Smooth muscle cell of the brain vasculature (primary cell): ENCODE measurements at places on chromosomes 16 and 17.

- no peak for DNase-seq
These were observed 80.9 kb upstream of the CREBBP start for GRCh38 chr16:3961449-3961849.

DNA sequence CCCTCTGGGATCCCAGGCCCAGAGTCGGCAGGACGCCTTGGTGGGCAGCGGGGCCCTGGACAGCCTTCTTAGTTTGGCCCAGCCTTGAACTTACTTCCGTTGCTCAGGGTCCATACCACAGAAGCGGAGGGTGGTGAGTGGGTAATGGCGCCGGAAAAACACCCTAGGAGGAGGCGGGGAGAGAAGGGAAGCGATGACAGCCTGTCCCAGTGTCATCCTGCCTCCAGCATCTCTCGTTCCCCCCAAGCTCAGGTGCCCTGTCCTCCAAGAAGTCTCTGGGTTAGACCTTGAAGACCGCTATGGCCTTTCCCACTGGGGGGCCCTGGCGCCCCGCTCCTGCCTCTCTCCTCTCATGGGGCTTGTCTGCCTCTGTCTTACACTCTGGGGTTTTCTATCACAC, 22.9 kb downstream of the TNS4 start:
- DNase-seq = no peak

DNA sequence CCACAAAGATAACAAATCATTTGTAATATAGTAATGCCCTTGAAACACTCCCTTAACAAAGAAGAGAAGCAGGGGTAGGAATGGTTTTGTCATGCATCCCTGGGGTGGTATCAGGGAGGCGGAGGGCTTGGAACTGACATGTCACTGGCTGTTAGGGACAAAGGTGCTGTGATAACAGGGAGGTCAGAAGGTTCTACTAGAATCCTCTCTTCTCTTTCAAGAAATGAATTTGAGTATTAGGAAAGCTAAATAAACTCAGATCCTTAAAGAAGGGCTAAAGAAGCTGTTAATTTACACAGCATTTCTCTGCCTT, 65.4 kb upstream of the ADAMTS18 start:
- DNase-seq = no peak

DNA sequence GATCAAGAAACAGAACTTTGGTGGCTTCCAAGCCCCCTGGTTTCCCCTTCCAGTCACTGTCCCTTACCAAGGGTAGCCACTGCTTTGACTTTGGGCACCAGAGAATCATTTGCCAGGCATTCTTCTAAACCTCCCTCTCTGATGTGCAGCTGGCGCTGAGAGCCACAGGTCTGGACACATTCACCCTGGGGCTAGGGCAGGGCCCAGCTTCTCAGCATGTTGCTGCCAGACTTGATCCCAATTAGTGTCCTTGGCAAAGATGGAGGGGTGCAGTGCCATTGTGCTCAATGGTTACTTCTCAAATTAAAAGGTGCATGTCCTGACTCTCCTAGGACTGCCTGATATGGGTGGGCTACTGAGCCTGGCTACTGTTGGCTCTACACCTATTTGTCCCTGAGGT, 7.6 kb upstream of the SLC47A2 start:
- no peak for DNase-seq

DNA sequence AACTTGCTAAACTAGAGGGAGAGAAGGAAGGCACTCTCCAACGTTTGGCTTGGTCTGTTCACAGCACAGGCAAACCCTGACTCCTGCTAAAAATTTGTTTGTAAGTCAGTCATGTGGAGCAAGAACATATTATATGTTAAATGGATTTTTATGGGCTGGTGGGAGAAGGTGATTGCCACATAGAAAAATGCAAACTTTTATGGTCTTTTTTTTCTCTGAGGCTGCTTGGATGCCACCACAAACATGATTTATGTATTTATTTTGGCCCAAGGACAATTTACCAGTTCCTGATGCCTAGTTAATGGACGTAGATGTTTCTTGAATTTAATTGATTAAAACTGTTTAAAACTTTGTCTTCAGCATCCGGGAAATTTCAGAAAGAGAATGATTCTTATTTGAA, 274.2 kb upstream of the MYOCD start:
- no peak for DNase-seq

DNA sequence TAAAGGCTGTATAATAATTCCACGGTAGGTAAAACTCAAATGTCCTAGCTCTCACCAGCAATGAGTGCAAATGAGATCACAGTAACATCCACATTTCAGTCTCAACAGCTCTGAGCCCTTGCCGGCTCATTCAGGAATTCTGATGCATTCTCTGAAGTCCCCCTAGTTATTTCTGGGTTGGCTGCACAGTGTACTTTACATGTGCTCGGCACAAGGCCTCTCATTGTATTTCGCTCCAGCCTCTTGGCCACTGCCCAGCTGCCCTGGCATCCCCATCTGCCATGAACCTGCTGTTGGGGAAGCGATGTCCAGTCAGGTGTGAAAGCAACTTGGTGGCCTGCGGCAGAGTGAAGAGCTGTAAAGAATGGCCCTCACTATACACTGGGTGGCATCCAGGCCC, 14.3 kb downstream of the PRCD start:
- DNase-seq = no peak

DNA sequence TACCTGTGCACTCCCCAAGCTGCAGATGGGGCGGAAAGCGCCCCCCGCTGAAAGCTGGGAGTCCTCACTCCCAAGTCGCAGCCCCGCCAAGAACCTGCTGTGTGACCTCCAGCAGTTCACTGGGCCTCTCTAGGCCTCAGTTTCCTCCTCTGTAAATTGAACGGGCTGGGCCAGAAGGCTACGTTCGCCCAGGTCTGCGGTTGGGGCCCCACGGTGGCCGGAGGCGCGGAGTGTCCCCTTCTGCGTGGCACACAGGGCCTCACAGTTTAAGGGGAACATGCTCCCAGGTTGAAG, 628 bp downstream of the GALK1 start:
- DNase-seq = no peak

DNA sequence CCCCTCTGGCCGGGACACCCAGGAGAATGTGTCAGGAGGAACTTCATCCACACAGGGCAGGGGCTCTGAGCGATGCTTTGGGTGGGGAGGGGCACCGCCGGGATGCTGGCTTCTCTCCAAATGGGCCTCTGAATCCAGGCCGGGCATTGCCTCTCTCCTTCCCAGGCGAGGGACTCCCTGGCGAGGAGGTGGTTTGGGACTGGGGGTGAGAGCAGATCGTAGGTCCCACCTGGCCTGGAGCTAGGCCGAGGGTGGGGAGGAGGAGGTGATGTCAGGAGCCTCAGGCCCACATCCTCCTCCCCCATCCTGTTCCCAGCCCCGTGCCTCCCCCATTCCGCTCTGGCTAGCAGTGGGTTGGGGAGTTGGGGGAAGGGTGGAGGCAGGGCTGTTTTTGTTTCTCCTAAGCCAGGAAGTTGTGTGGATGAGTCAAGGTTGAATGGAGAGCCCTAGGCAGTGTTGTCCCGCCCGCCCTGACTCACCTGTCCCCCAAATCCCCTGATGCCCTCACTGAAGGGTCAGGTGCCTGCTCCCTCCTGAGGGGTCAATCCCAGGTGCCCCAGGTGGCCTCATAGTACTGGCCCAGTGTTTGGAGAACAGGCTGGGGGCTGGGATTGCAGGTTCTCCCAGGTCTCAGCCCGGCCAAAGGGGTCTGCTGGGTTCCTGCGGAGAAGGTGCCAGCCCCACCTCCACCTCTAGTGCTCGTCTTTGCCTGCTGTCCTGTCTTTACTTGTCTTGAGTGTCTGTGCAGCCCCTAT, 2.8 kb downstream of the GRB7 start:
- DNase-seq = no peak

DNA sequence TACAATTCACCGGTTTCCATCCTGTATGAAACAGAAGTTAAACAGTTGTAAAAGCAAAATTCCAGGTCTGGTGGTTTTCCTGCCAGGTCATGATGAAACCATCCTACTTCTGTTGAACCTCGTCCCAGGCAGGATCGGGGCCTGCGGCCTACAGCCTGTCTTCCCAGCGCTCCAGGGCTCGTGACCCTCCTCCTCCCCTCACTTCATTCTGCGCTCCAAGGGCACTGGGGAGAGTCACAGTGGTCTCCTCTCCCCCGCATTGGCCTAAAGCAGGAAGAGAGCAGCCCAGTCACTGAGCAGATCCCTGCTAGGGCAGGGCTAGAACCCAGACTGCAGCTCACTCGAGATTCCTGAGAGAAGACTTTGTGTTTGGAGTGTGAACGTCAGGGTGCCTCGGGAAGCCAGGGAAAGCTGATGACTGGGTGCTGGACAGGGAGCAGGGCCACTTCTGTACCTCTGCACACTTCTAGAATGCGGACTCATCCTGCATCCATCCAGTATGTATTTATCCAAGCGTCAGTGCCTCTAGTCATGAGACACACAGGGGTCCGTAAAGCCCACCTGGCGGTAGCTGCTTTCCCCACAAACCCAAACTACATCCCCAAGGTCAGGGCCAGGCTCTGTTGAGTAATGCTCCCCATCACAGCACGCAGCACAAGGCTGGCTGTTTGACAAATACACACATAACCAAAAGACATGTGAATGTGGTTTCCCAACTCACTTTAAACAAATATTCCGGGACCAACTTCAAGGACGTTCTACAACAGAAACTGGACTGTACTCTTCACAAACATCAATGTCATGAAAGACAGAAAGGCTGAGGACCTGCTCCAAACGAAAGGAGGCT, 1.7 kb upstream of the ITGAE start:
- DNase-seq = peak; percentile 47

GRCh38 chr17:29032857-29033197, 10.1 kb upstream of the PIPOX start:
- no peak for DNase-seq

- no peak for DNase-seq
These were observed 17.1 kb upstream of the NAGLU start for GRCh38 chr17:42518755-42519545.

DNA sequence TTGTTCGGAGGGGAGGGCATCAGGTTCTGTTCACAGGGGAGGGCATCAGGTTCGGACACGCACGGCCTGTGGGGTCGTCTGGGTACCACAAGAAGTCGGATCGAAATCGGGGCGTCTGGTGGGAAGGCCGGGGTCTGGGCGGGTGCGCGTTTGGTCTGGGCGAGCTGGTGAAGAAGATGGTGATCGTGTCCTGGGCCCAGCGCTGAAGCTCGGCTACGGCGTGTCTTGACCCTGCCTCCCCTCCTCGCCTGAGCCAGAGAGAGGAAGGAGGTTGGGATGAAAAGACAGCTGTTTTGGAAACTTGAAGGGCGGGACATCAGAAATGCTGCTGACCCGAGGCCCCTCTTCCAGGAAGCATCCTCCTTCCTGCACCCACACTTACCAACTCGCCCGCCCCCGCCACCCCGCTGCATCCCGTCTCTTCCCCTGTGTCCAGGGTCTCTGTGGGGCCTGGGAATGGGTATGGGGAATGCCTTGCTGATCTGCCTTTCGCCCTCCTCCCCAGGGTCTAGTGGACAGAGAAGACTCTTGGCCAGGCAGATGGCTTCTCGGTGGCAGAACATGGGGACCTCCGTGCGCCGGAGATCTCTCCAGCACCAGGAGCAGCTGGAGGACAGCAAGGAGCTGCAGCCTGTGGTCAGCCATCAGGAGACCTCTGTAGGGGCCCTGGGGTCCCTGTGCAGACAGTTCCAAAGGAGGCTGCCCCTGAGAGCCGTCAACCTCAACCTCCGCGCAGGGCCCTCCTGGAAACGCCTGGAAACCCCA, 498 bp downstream of the PIMREG start:
- DNase-seq = no peak

DNA sequence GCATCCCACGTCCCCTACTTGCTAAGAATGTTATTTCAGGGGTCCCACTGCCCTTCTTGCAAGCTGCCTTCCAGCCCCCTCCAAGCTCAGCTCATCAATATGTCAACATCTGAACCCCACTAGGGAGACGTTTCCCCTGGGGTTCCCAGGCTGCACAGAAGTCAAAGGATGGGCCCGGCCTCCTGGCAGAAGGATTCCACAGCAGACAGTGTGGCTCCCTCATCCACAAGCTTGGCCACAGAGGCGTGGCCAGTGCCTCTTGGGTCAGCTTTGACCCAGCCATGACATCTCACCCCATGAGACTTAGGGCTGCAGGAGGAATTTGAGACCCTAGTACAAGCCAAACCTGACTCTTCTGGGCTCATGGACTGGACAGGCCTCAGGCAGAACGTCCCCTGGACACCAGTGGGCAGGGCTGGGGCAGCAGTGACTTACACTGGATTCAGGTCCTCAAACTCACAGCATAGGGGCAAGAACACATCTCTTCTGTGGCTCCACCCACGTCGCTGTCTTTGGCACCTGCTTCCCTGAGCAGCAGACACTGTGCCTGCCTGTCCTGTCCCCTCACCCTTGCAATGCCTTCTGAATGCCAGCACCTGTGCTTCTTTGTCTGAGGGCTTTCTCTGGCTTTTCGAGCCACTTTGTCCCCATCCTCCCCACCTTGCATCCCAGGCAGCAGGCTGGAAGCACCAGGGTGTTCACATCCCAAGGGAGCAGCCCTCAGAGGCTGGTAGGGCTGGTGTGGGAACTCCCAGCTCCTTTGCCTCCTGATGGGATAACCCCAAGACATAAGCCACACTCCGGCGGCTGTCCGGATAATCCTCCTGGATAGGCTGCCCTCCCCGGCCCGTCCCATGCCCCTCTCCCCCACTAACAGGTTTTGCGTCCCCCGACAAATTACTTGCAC, 56.0 kb upstream of the ENPP7 start:
- no peak for DNase-seq

- DNase-seq = no peak
These were observed 219.5 kb downstream of the MSI2 start for GRCh38 chr17:57475796-57476195.

DNA sequence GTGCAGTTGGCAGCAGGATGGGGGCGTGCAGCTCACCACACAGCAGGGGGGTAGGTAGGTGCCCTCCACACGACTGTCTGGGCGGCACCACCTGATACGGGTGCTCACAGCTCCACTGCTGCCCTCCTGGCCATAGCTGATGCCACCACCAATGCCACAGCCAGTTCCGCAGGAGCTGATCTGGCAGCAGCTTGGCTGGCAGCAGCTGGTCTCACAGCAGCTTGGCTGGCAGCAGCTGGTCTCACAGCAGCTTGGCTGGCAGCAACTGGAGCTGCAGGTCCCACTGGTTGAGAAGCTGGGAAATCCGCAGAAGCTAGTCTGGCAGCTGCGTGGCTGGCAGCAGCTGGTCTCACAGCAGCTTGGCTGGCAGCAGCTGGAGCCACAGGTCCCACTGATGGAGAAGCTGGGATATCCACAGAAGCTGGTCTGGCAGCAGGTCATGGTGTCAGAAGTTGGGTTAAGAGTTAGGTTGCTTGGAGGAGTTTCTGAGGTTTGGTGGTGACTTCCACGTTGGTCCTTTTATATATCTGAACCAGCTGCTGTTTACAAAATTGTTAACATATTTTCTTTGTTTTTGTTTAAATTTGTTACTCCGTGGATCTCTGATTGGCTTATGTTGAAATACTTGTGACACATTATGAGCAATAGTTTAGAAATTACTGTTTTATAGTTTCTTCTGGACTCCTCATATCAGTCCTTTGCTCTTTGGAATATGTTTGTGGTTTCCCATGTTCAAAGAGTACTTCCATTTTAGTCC, at the start of gene KRTAP1-5:
Gene KRTAP1-5, minus strand, starts transcription at position 494 of the 757 bp plus-strand sequence. Its CDS starts 53 bp downstream, at position 441.
- DNase-seq = no peak

DNA sequence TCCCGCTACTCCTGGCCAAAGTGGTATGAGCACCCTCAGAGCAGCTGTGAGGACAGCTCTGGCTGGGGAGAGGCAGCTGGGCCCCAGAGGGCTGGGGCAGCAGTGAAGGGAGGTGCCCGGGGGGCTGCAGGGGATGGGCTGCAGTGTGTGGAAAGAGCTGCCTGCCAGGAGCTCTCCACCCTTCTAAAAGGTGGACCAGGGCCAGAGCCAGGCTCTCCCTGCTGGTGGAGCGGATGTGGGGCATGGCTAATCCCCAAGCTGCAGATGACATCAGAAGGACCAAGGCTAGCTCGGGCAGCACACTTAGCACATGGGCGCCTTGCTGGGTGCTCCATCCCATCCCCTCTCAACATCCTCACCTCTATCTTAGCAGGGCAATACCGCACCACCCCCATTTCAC, 103.1 kb downstream of the SDK2 start:
- no peak for DNase-seq

- DNase-seq = no peak
These were observed 191.6 kb downstream of the CPPED1 start for GRCh38 chr16:12611916-12612597.
